ENCODE measurements at places on chromosomes 3 and 15. TPM values are rescaled to one million over a fixed set of nuclear protein-coding genes. Genes with fewer than 3 reads are reported as not detected.

FLNB gene
- polyA plus RNA-seq, result 14.6 TPM

TIMMDC1 gene
- 72.2 TPM for polyA plus RNA-seq

GOLGA8O gene
- not detected for polyA plus RNA-seq

DGKG gene
- not detected for polyA plus RNA-seq

TMCO5A gene
- not detected for polyA plus RNA-seq

ANKUB1 gene
- not detected for polyA plus RNA-seq

RARRES1 gene
- not detected for polyA plus RNA-seq

ATP2B2 gene
- polyA plus RNA-seq, result not detected

BNC1 gene
- not detected for polyA plus RNA-seq

CRTAP gene
- 109 TPM for polyA plus RNA-seq

MORC1 gene
- polyA plus RNA-seq, result not detected

NEK10 gene
- 0.10 TPM for polyA plus RNA-seq

USP50 gene
- not detected for polyA plus RNA-seq

KLHL40 gene
- not detected for polyA plus RNA-seq

CPOX gene
- 3.3 TPM for polyA plus RNA-seq

All from CD4-positive, alpha-beta memory T cell (primary cell).